ENCODE measurements at places on chromosomes 6 and 20.
A peak's percentile ranks its signal among the peaks of the same experiment; 100 is the strongest.

DNA sequence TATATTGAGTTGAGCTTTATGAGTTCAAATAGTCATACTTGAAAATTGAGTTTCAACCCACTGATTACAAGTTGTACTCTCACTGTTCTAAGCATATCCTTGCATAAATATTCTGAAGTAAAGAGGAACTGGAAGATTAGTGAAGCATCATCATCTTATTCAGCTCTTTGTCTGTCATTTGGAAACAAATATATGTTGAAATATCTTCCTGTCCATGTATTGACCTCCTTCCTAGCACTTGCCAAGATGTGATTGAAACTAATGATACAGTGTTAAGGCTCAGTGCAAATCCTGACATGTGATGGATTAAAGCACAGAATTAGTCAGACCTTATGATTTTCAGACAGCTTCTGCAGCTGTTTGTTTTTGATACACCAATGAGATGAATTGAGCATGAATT is 434.3 kb downstream of the TBC1D32 start:
- DNase-seq = no peak

DNA sequence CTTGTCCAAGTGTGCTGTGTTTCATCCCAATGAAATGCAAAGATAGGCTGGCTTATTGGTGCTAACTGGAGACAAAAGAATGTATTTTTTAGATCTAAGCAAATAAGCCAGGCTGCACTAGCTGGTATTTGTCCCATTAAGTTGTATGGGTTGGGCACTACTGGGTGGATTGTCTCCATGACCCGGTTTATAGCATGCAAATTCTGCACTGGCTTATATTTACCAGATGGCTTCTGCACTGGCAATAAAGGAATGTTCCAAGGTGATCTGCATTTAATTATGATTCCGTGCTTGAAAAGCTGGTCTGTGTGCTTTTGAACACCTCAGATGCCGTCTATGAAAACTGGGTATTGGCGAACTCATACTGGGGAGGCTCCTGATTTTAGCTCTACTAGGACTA is 61.4 kb upstream of the MOCS1 start:
- no peak for DNase-seq

GRCh38 chr20:10655720-10656669 is 17.8 kb downstream of the JAG1 start:
- DNase-seq = no peak

DNA sequence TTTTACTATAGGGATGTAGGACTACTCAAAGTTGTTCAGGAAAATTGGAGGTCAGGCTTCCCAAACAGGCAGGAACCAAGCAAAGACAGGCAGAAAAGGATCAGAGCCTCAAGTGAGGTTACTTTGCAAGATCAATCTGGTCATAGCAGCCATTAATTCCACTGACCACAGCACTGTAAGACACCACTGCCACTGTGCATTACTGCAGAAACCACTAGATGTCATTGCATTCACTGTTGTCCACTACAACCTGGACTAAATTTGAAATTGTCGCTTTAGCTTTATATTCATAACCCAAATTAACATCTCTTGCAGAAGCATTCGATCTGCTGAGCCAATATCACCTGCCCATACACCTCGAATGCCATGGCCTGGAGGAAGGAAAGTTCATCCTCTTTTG is 126.9 kb upstream of the UFL1 start:
- DNase-seq = no peak

DNA sequence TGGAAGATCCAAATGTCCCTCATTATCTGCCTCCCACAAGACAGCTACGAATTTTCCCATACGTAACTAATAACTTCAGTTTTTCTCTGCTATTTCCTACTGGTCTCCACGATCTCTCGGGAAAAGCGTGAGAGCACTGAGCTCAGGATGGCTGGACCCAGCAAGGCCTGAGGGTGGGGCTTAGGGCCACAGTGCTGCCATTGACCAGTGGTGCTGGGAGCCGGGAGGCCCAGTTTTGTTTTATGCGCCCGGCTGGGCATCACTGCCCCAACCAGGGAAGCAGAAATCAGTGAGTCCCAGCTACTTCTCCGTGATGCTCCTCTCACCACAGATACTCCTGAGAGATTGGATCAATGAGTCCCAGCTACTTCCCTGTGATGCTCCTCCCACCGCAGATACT is 238.4 kb downstream of the LY86 start:
- DNase-seq = no peak

DNA sequence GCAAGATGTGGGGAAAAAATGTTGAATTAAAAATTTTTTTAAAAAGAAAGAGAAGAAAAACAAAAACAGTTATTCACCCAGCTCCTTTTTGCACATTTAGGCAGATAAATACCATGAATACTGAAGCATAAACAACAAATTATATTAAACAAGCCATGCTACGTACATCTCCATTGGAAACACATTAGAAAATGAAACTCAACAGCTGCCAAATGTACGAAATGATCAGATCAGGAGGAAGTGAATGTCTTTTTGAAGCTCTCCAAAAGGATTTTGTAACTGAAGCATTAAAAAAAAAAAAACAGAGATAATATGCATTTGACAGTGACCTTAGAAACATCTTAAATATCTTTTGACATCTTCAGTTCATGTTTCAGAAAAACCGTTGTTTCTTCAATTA is 56.7 kb downstream of the CD83 start:
- no peak for DNase-seq

DNA sequence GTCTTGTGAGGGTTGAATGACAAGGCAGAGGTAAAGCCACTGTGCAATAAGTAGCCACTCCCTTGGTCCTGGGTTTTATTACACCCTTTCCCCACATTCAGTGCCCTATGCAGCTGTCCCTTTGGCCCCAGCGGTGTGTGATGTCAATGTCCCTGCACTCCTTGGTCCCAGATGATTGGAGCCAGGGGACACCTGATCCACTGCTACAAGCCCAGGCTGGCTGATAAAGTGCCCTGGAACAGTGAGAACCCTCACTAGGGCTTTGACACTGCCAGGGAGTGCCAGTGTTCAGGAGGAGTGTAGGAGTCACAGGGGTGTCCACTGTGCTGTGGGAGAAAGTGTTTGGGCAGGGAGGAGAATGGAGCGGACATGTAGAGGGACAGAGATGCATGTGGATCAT is 30.4 kb downstream of the GABRR1 start:
- no peak for DNase-seq

- peak; percentile 79 for DNase-seq
Measured at GRCh38 chr6:106253172-106253571, 72.4 kb downstream of the ATG5 start.

- DNase-seq = peak; percentile 18
Measured at GRCh38 chr6:27837625-27838057, 74.6 kb downstream of the OR2B2 start.

GRCh38 chr20:57842720-57843119 is 132.9 kb upstream of the PMEPA1 start:
- no peak for DNase-seq

DNA sequence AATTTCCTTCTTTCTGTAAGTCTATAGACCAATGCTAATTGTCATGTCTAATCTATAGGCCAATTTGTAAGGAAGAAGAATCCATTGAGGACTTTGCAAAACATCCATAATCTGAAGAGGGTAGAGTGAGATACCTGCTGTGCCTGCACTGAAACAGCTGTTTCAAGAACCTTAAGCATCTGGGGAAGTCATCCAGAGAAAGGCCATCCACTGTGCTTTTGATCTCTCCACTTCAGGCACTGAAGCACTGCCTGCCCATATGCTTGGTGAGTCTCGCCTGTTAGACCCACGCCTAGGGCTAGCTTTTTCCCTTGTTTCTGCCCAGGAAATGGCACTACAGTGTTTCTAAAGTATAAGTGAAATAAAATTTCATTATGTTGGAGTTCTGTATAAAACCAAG is 921.8 kb upstream of the EPHA7 start:
- DNase-seq = no peak

DNA sequence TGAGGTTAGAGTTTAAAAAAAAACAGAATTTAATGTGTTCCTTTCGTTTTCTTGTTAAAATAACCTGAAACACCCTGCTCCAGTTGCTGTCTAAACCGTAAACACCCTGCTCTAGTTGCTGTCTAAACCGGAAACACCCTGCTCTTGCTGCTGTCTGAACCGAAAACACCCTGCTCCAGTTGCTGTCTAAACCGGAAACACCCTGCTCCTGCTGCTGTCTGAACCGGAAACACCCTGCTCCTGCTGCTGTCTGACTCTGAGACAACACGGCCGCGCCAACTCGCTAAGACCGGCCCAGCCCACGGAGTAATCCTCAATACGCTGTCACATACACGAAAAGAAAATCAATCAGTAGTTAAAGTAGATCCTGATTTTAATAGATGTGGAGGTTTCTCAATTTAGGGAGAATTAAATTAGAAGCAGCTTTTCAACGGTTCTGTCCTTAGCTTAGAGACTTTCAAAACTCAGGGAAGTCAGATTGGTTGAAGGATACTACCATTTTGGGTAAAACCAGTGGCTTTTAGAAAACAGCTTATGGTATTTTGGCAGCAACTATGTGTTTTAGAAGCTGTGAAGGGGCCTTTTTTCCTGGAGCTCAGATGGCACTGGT is 98.3 kb downstream of the RAMACL start:
- no peak for DNase-seq

- DNase-seq = no peak
Measured at GRCh38 chr6:119865466-119866350, 516.1 kb upstream of the MAN1A1 start.

DNA sequence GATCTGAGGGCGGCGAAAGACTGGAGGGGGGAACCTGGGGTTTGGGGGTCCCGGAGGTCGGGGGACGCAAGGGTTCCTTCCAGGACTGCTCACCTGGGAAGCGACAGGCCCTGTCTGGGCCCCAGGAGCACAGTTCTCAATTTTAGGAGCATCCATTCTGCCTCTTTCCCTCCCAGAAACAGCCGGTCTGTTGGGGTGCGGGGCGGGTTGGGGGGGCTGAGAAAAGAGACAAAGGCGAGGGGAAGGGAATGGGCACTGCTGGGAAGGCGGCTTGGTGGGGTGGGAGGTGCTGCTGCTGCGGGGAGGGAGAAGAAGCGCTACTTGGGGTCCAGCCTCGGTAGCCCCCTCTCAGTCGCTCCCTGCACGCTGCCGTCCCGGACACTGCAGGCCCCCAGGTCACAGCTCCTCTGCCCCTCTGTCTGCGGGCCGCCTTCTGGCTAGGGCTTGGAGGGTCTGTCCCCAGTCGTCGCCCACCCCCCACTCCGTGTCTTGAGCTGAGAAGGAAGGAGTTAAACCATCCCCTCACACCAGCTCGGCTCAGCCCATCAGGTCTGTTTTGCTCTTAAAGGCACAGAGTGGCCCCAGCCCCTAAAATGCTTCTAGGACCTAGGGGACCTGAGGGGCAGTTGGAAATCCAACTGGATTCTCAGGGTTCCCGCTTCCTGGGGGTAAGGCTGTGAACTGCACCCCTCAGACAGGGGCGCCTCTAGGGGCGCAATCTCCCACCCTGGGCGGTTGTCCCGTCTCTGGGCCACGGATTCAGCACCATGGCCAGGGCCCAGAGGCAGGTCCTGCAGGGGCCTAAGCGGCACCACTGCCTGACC is 690 bp downstream of the GDAP1L1 start:
- DNase-seq = peak; percentile 54

GRCh38 chr6:9360881-9361280 is 925.5 kb upstream of the SLC35B3 start:
- peak; percentile 7 for DNase-seq

GRCh38 chr6:19682859-19683258 is 154.3 kb upstream of the ID4 start:
- no peak for DNase-seq

DNA sequence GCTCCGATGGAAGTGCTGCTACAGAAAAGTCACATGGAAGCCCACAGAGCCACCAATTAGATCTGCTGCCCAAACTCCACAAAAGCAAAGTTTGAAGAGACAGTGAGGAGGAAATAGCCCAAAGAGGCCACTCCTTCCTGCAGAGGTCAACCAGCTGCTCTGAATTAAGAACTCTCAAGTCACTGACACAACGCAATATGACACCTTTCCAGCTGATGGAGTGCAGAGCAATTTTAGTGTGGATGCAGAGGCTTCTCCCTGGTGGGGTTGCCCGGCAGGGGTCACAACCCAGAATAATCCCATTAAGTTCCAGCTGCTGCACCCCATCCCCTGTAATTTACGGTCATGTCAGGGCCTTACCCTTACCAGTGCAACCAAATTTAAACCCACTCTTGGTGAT is 361.9 kb upstream of the JARID2 start:
- peak; percentile 54 for DNase-seq

- no peak for DNase-seq
Measured at GRCh38 chr6:56510984-56511531, 131.6 kb downstream of the DST start.

DNA sequence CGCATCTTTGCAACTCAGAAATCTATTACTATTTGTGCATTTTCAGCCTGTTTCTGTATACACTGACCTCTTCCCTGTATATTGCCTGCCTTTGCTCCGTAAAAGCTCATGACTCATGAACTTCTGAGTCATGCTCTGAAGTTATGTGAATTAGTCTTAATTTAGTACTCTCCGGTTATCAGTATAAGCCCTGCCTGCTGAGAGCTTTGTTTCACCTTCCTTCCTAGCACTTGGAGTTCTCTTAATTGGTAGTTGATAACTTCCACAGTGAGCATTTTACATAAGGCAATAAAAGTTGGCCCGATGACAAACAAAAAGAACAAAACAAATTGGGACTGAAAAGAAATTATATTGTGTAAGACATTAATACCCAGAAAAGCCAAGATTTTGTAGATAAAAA is 231.4 kb downstream of the GJA1 start:
- peak; percentile 47 for DNase-seq

- DNase-seq = no peak
Measured at GRCh38 chr20:32976746-32977145, 27.5 kb downstream of the SUN5 start.

DNA sequence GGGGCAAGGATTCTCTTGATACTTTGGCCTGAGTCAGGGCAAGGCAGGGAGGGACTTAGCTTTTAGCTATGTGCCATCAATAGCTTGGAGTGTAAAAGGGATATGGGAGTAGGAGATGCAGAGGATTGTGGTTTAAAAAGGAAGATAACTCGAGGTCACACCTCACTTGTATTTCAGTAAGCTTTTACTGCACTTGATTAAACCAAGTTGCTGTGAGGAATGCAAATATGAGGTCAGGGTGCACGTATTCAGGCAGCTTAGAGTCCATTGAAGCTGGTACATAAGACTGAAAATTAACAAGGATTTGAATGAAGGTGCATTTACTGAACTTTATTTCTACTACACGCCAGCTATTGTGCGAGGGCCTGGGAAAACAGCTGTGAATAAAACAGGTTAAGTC is 32.1 kb downstream of the DSTN start:
- DNase-seq = no peak

DNA sequence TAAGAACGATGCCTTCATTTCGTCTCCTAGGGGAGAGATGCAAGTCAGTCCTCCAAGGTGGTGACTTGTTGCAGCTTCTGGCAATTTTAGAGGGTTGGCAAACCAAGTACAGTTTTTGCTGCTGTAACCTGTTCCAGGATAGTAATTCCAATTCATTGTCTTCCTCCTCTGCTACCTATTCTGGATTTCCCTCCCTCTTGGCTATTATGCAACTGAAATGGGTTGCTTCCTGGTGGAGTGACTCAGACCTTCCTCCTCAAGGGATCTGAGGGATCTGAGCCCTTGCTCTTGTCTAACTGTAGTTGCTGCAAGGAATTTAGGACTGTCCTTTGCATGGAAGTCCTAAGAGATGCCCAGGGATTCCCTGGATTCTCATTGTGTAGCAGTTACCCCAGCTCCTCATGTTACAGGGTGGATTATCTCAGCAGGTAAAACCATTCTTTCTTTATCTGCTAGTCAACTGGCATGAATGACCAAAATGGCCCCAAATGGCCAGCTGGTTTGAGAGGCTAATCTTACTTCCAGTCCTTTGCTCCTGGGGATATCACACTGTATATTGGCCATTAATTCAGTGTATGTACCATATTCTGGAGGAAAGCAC is 17.6 kb upstream of the ELMO2 start:
- no peak for DNase-seq

GRCh38 chr6:16386057-16386456 is 147.7 kb downstream of the GMPR start:
- no peak for DNase-seq

- no peak for DNase-seq
Measured at GRCh38 chr20:43477193-43477592, 19.5 kb downstream of the SRSF6 start.
